ENCODE measurements at places on chromosomes 3 and 15. TPM values are rescaled to one million over a fixed set of nuclear protein-coding genes. Genes with fewer than 3 reads are reported as not detected.

LYZL4 gene
- total RNA-seq: not detected

DNA sequence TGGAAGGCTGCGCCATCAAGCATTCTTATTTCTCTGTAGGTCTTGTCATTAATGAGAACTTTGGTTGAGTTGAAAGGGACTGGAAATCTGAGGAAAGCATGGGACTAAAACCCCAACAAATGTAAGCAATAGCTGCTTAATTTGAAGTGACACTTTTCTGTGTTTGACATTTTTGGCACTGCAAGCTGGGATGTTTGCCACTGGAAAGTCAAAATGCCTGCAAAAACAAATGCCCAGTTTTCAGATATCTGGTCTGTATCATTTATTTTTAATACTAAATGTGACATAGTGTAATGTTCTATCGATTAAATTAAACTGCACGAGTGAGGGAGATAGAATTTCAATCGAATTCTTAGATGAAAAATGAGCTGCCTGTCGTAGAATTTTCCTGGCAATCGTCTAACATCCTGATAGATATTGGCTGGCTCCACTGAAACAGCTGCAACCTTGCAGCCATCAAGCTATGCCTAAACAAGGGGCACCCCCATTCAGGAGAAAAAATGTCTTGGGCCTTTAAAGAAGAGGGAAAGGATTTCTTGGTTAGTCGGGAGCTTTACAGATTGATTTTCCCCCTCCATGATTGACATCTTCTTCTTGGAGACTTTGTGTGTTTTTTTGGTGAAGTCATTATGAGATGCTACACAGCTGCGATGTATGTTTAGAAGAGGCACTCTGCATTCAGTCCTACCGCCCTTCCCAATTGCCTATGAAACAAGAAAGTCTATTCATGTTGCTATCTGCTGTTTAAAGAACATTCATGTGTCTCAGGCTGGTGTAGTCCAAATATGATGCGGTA lies 316.7 kb upstream of the TBL1XR1 start:
- no peak for DNase-seq
- no peak overlapping the region for H3K27ac ChIP-seq
- H3K27me3 ChIP-seq: no peaks in the 10 kb centered on the region
- peaks cover under 1% of the 10 kb centered on the region for H3K4me1 ChIP-seq
- no peaks in the 10 kb centered on the region for H3K36me3 ChIP-seq

DNA sequence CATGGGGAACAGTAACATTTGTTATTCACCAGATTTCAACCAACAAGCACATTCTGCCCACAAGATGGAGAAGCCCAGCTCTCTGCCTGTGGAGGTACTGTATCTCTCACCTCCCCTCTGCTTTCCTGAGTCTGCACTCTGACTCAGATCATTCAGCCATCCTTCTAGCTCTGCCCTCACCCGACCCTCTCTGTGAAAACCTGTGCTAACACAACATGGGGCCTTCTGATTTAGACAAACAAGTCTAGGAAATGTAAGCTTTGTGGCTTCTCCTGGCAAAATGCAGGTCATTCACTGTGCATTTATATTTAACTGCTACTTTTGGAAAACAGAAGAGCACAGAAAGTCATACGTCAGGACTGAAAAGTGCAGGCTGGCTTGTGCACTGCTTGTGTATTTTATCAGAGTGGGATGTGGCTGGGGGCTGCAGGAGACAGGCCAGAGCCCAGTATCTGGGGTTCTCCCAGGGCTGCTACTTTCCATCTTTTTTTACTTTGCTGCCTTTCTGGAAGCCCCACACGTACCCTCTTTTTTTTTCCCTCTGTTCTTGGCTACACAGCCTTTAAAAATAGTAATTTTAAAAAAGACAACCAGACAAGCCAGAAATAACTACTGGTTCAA lies 50.8 kb downstream of the SUSD5 start:
- no peaks in the 10 kb centered on the region for H3K27me3 ChIP-seq
- H3K36me3 ChIP-seq: no peaks in the 10 kb centered on the region
- H3K4me3 ChIP-seq: no peak overlapping the region
- H3K4me1 ChIP-seq: peaks cover 8% of the 10 kb centered on the region

- H3K27ac ChIP-seq: no peak overlapping the region
- H3K36me3 ChIP-seq: no peaks in the 10 kb centered on the region
- no peak overlapping the region for H3K4me3 ChIP-seq
- H3K4me1 ChIP-seq: no peaks in the 10 kb centered on the region
- no peak for DNase-seq
Observed at GRCh38 chr3:152628496-152628895, 206.4 kb upstream of the P2RY1 start.

DNA sequence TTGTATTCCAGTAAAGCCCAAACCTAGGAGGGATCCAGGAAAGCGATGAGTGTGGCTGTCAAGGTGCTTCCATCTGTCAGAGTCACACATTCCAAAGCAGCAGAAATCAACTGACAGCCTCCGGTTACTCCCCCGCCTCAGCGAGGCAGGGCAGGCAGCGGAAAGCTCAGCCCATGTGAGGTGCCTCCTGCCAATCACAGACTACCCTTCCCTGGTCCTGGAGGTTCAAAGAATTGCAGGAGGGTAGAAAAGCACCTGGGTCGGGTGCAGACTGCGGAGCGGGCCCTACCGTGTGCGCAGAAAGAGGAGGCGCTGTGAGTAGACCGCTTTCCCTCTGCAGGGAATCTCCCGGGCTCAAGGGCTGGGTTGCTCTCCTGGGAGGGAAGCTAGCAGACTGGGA lies at the start of gene UPK1B:
TSS of gene UPK1B (plus strand) at position 274 of the 400 bp plus-strand sequence. CDS start 13,144 bp downstream, outside the sequence.
- H3K27me3 ChIP-seq: peaks cover 17% of the 10 kb centered on the region
- H3K27ac ChIP-seq: no peak within 1 kb of the TSS
- no peaks in the 10 kb centered on the region for H3K4me1 ChIP-seq
- H3K36me3 ChIP-seq: no peaks in the 10 kb centered on the region
- H3K4me3 ChIP-seq: no peak within 1 kb of the TSS

SNTN gene
- total RNA-seq: not detected

DNA sequence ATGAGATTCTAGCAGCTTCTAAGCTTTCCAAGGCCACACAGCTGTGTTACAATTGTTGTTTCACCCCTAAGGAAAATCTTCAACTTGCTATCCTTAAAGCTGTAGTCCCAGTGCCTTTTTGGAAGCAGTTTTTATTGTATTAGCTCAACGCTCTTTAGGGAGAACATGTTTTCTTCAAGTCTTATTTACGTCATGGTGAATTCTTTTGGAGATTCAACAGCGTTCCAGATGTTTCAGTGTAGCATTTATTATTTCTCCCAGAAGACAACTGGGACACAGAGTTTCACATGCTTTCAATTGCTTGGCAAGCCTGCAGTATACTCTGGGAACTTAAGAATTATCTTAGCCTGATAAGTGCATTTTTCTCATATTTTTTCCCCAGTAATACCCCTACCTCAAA lies 888.3 kb downstream of the PLOD2 start:
- DNase-seq: no peak
- H3K4me3 ChIP-seq: no peak overlapping the region
- H3K27me3 ChIP-seq: no peaks in the 10 kb centered on the region
- no peak overlapping the region for H3K27ac ChIP-seq

Data from activated T-cell treated with anti-CD3 and anti-CD28 coated beads, Interleukin-2, amount 50 U/mL, for 72 hours (primary cell).